ENCODE measurements at places on chromosomes 3 and 15. TPM values are rescaled to one million over a fixed set of nuclear protein-coding genes. Genes with fewer than 3 reads are reported as not detected.

Gene CCRL2
- polyA plus RNA-seq: 0.99 TPM

Gene AHSG
- polyA plus RNA-seq: 1.9 TPM

Gene GATM
- 256 TPM for polyA plus RNA-seq

Gene OSBPL10
- polyA plus RNA-seq: 20.7 TPM

Gene IL17RD
- 57.2 TPM for polyA plus RNA-seq

Gene CAV3
- polyA plus RNA-seq: 0.99 TPM

Gene P3H2
- 106 TPM for polyA plus RNA-seq

DNA sequence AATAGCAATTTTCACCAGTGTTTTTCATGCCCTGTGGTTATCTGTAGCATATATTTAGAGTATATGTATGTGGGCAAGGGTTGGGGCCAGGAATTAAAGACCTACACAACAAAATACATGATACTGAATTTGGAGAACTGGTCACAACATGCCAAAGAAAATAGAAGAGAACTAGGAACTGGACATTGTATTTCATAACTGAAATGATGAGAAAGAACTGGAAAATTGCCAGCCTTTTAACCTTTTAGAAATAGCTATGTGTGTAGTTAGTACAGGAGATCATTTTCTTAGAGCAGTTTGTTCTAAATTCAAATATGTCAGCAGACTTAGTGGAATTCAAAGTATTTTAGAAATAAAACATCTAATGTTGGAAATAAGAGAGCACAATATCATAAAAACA lies 227.1 kb upstream of the CGNL1 start:
- no peak for DNase-seq

- DNase-seq: no peak
Measured at GRCh38 chr3:58079773-58080172, 71.6 kb downstream of the FLNB start.

GRCh38 chr3:50609071-50609762 lies 2.4 kb downstream of the CISH start:
- no peak for DNase-seq

GRCh38 chr3:29486917-29487316 lies 206.0 kb downstream of the RBMS3 start:
- no peak for DNase-seq

DNA sequence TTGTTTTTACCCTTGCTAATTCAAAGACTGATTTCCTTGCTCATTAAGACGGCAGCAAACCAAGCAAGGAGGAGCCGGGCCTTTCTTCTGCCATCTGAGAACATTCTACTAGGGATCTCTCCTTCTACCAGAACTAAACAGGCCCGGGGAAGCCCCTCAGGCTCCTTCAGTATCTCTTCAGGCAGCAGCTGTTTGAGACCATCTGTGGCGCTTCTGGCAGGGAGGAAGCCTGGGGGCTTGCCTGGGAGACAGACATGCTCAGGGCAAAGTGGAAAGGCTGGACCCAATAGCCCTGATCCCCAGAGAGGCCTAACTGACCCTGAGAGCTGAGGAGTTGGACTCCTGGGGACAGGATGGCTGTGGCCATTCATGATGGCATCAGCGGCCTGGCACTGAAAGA lies 67.9 kb downstream of the FEM1B start:
- DNase-seq: no peak

DNA sequence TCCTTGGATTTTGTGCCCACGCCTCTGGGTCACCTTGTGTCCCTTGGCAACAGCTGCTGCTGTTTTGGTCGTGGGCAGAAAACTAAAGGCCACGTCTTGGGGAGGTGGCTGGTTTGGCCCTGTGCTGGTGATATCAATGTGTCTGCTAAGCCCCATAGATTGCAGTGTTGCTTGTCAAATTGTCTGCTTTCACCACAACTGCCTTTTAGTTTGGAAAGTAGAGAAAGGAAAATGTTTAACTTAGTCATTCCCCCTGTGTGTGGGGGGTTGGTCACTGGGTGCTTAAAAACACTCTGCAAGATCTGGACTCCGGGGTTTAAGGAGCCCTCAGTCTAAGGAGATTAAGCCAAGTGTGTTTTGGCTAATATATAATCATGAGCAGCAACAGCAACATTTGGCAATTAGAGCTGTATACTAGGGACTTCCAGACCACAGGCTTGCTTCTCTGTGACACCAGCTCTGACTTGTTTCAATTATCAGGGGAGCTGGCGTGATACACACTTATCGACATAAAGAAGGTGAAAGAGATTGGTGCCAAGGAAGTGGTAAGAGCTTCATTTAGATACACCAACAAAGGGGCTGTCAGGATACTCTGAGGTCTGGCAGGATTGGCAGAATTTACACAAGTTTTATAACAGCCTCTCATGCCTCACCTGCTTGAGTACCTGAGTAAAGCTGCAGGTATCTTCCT lies 3.5 kb downstream of the SMAD3 start:
- no peak for DNase-seq

GRCh38 chr3:43210049-43211027 lies 76.0 kb upstream of the SNRK start:
- no peak for DNase-seq

GRCh38 chr3:64856106-64856505 lies 168.3 kb upstream of the ADAMTS9 start:
- no peak for DNase-seq

DNA sequence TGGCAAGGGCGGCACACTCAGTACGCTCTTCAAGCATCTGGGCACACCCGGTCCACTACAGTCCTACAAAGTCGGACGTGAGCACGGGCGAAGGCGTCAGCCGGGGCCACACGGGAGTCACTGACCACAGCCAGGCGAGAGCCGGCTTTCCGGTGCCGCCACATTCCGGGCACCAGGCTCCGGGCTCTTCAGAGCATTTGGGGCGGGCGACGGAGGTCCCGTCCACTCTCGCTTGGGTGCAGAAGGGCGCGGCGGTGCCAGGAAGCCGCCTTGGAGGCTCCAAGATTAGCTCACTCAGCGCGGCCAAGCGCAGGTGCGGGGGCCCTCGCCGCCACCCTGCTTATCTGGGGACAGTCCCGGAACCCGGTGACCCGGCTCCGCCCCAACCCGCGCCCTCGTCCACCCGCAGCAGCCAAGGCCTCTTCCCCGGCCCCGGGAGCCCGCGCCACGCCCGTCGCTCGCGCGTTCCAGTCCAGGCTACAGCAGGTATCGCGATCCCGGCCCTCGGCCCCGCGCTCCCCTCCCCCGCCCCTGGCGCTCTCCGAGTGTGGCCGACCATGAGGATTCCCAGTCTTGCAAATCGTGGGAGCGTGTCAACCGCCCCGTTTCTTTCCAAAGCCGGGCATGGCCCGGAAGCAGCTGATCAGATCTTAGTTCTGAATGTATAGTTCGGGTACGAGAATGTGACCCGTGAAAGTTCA lies at the start of gene ADPRH:
Gene ADPRH, plus strand, starts transcription at position 127 of the 701 bp plus-strand sequence. CDS start 2,678 bp downstream, outside the sequence.
- peak; percentile 78 for DNase-seq

GRCh38 chr15:101615986-101616848 lies 36.0 kb downstream of the TM2D3 start:
- peak; percentile 36 for DNase-seq

DNA sequence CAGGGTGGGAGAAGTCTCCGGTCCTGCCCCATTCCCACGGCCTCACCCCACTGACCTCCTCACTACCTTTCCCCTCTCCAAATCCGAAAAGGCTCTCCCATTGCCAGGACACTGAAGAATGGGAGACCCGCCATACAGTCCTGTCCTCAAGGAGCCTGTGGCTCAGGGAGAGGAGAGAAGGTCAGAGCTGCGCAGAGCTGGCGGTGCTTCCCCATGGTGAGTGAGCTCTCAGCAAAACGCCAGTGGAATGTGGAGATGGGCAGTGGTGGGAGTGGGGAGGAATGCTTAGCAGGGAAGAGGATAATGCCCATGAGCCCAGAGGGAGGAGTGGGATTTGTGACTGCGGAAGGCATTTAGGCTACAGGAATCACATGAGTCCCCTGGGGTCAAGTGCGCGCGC lies 20.1 kb downstream of the FAM43A start:
- DNase-seq: no peak

GRCh38 chr3:63338351-63338750 lies 60.2 kb downstream of the SYNPR start:
- no peak for DNase-seq

DNA sequence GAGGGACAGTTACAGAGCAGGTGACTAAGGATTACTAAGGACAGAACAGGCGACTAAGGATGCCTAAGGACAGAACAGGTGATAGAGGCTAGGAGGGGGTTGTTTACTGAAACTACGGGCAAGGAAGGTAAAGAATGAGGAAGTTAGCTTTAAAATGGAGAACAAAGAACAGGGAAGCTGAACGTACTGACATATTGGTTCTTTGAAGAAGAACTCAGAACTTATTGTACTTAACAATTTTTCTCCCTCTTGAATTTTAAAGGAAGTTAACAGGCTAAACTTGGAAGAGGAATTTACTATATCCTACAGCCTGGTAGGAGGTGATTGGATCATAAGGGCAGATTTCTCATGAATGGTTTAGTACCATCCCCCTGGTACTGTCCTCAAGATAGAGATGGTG lies 290.2 kb downstream of the SHQ1 start:
- no peak for DNase-seq

DNA sequence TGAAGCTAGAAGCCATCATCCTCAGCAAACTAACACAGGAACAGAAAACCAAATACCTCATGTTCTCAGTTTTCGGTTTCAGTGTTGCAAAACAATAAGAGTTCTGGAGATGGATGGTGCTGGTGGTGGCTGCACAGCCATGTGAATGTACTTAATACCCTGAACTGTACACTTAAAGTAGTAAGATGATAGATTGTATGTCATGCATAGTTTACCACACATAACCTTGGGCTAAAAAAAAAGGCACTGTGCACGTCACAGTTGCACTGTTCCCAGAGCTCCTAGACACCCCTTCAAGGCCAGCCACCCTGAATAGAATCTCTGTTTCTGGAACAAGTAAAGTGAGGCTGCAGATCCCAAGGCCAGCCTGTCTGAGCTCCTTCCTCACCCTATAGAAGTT lies 243.3 kb upstream of the IGF1R start:
- no peak for DNase-seq

DNA sequence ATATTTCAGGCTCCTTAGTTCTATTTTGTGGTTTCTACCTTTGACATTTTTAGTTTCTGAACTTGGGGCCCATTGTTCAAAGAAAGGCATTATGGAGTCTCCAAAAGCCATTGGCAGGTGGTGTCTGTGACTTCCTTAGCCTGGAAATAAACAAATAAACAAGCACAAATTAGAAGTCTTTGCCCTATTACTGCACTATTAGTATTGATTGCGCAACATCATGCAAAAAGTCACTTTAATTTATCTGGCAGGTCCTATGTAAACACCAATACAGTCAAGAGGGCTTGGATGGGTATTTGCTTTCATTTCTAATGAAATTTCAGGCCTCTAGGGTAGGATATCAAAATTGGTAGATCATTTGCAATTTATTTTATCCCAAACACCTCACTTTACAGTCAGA lies 85.6 kb downstream of the LPP start:
- DNase-seq: no peak

- no peak for DNase-seq
Measured at GRCh38 chr3:146536681-146537080, 7.7 kb downstream of the PLSCR1 start.

DNA sequence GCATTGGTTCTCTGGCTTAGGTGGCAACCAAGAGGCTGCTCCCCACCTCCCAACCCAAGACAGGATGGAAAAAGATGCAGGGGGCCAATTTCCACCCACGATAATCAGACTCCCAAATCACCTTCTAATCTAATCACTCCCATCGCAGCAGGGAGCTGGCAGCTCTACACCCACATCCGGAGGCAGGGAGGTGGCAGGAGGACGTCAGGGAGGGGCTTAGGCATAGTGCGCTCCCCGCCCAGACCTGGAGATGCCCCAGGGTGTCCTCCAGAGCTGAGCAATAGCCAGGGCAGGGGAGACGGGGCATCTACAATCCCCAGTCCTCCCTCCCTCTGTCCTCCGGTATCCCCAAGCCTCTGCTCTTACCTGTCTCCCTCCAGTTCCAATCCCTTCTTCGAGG lies 70.5 kb upstream of the SEC13 start:
- no peak for DNase-seq

DNA sequence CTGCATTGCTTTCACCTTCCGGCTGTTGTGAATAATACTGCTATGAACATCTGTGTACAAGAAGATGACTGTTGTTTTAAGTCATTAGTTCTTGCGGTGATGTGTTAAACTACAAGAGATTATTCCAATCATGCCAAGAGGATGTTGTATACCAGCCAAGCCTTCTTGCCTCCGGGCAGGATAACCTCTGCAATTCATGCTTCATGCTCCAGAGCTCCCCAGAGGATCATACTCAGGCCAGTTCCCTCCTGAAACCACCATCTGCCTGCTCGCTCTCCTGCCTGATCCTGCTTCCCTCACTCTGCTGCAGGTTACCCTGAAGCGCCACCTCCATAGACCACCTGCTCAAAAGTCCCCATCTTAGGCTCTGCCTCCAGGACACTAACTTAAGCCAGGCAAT lies 187.1 kb upstream of the PROK2 start:
- no peak for DNase-seq

- DNase-seq: no peak
Measured at GRCh38 chr15:24761704-24762302, 86.2 kb downstream of the NPAP1 start.

Measured in left renal pelvis (tissue), 4 donors.